Thoracic aorta (tissue), 2 donors: ENCODE measurements at places on chromosomes 2 and 18.
A peak's percentile ranks its signal among the peaks of the same experiment; 100 is the strongest.

DNA sequence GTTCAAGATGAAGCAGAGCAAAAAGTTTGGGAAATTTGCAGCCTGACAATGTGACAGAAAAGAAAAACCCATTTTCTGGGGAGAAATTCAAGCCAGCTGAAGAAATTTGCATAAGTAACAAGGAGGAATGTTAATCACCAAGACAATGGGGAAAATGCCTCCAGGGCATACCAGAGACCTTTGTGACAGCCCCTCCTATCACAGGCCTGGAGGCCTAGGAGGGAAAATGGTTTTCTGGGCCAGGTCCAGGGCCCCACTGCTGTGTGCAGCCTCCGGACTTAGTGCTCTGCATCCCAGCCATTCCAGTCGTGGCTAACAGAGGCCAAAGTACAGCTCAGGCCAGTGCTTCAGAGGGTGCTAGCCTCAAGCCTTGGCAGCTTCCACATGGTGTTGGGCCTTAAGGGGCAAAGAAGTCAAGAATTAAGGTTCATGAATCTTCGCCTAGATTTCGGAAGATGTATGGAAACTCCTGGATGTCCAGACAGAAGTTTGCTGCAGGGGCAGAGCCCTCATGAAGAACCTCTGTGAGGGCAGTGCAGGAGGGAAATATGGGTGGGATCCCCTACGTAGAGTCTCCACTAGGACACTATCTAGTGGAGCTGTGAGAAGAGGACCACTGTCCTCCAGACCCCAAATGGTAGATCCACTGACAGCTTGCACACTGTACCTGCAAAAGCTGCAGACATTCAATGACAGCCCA lies 314.1 kb upstream of the TRIB2 start:
- no peaks in the 10 kb centered on the region for H3K4me1 ChIP-seq
- H3K27me3 ChIP-seq = no peaks in the 10 kb centered on the region
- H3K4me3 ChIP-seq = no peak overlapping the region
- H3K36me3 ChIP-seq = no peaks in the 10 kb centered on the region

GRCh38 chr2:188314314-188315054 lies 22.8 kb downstream of the GULP1 start:
- DNase-seq = no peak
- no peak overlapping the region for H3K27ac ChIP-seq
- H3K36me3 ChIP-seq = no peaks in the 10 kb centered on the region
- H3K4me3 ChIP-seq = no peak overlapping the region

DNA sequence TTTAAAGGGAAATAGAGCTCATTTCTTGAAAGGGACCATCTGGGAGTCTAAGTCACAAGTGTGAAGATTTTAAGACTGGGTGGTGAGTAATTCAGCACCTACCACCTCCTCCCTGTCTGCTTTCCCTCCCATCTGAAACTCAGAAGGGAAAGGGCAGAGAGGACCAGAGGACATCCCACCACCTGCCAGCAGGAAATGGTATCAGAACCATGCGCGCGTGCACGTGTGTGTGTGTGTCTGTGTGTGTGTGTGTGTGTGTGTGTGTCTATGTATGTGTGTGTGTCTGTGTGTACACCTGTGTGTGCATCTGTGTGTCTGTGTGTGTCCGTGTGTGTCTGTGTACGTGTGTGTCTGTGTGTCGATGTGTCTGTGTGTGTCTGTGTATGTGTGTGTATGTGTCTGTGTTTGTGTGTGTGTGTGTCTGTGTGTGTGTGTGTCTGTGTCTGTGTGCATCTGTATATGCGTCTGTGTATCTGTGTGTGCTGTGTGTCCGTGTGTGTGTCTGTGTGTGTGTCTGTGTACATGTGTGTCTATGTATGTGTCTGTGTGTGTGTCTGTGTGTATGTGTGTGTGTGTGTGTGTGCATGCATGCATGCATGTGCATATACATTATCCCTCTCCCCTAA lies 76.8 kb downstream of the ZFP36L2 start:
- no peak overlapping the region for H3K27ac ChIP-seq
- H3K4me3 ChIP-seq = no peak overlapping the region
- no peaks in the 10 kb centered on the region for H3K27me3 ChIP-seq
- H3K36me3 ChIP-seq = no peaks in the 10 kb centered on the region

GRCh38 chr18:76487070-76487469 lies 8.0 kb downstream of the ZNF516 start:
- no peak overlapping the region for H3K27ac ChIP-seq
- no peaks in the 10 kb centered on the region for H3K27me3 ChIP-seq
- no peak for DNase-seq

- H3K4me1 ChIP-seq = peaks cover 30% of the 10 kb centered on the region
- no peaks in the 10 kb centered on the region for H3K27me3 ChIP-seq
- H3K36me3 ChIP-seq = no peaks in the 10 kb centered on the region
- no peak overlapping the region for H3K4me3 ChIP-seq
- DNase-seq = no peak
- no peak overlapping the region for H3K27ac ChIP-seq
Observed at GRCh38 chr2:120545521-120546047, 190.1 kb upstream of the GLI2 start.

- H3K4me1 ChIP-seq = peaks cover 49% of the 10 kb centered on the region
- no peaks in the 10 kb centered on the region for H3K27me3 ChIP-seq
- no peak for DNase-seq
- peak overlapping the region; percentile 72 for H3K27ac ChIP-seq
- no peaks in the 10 kb centered on the region for H3K36me3 ChIP-seq
Observed at GRCh38 chr2:226763320-226763719, 36.3 kb downstream of the IRS1 start.
